ENCODE measurements at places on chromosomes 4 and X.

DNA sequence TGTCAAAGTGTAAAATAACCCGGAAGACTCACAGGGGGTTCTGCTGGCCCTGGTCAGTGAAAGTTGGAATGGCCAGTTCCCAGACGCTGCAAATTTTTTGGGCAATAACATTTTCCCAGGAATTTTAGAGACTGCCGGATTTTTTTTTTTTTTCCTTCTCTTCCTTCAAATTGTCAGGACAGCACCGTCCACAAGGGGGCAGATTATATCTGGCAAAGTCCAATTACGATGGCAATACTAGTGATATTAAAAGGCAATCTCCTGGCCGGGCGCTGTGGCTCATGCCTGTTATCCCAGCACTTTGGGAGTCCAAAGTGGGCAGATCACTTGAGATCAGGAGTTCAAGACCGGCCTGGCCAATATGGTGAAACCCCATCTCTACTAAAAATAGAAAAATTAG lies 20.5 kb downstream of the SLC25A5 start:
- DNase-seq, result peak; percentile 35

GRCh38 chr4:5710961-5711478 lies at the start of gene EVC:
EVC (plus strand) TSS chr4:5711201; CDS start chr4:5711381, 180 bp downstream.
- peak; percentile 31 for DNase-seq

DNA sequence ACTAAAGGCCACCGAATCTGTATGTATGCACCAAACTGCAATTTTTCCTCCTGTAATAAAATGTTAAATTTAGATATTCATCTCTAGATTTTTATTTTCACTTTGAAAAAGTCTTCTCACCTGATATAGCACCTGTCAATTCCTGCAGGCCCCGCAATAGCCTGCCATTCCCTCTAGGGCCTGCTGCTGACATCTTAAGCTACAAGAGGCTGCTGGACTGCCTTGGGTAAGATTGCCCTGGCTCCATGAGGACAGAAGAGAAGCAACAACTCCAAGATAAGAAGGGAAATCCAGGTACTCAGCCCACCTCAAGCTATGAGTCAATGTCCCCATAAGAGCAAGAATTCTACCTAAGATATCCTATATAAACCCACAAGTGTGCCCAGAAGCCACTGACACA lies 230.2 kb upstream of the AGTR2 start:
- no peak for DNase-seq

- DNase-seq, result no peak
Measured at GRCh38 chr4:3707423-3708102, 58.6 kb upstream of the ADRA2C start.

DNA sequence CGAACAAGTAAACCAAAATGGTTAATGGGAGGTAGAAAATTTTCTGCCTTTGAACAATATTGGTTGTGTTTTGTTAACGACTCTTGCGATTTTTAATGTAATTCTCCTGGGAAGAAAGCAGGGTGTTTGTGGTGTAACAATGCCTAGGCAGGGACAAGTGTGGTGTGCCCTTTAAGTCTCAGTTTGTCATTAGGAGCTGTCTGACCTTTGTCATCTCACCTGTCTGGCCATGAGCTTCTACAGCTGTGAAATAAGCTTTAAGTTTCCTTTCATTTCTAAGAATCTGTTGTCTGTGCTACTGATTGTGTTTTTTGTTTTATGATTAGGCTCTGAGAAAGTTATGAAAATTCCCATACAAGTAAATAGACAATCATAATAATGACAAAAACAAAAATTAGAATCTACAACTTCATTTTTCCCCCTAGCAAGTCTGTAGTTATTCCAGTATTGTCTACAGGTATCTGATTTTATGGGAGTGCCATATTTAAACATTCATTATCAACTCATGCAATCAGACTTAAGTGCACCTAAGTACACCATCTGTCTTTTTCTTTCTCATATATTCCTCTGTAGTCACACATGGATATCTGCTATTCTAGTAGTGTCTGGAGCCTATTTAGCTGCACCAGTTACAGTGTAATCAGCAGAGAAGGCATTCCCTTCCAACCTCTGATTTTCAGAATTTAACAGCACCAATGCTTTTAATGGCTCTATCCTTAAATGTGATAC lies 203.5 kb downstream of the PPARGC1A start:
- no peak for DNase-seq

GRCh38 chr4:122606364-122607043 lies 14.4 kb downstream of the IL21 start:
- DNase-seq, result no peak

DNA sequence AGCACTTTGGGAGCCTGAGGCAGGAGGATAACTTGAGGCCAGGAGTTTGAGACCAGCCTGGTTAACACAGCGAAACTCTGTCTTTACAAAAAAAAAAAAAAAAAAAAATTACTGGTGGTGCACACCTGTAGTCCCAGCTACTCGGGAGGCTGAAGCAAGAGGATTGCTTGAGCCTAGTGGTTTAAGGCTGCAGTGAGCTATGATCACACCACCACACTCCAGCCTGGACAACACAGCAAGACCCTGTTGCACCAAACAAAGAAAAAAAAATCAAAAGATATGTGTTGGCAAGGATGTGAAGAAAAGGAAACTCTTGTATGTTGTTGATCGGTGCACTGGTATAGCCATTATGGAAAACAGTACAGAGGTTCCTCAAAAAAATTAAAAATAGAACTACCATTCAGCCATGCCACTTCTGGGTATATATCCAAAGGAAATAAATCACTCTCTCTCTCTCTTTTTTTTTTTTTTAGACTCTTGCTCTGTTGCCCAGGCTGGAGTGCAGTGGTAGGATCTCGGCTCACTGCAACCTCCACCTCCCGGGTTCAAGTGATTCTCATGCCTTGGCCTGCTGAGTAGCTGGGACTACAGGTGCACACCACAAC lies 15.2 kb downstream of the SH3D19 start:
- no peak for DNase-seq

DNA sequence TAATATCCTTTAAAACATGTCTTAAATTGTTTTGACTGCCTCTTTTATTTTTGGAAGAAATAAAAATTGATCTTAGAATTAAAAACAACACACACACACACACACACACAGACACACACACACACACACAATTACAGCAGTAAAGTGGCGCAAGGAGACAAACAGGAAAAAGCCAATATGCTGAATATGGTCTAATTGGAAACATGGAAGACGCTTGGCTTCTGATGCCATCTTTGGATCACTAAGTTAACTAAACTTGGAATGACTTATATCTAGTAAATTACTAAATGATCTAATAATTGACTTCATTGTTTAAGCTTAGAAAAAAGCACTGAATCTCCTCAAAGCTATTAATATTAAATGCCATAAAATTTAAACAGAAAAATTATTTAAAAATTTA lies 1093.4 kb downstream of the ADGRL3 start:
- no peak for DNase-seq
